ENCODE measurements at places on chromosomes 11 and 22. TPM values are rescaled to one million over a fixed set of nuclear protein-coding genes. Genes with fewer than 3 reads are reported as not detected.
A peak's percentile ranks its signal among the peaks of the same experiment; 100 is the strongest.

DNA sequence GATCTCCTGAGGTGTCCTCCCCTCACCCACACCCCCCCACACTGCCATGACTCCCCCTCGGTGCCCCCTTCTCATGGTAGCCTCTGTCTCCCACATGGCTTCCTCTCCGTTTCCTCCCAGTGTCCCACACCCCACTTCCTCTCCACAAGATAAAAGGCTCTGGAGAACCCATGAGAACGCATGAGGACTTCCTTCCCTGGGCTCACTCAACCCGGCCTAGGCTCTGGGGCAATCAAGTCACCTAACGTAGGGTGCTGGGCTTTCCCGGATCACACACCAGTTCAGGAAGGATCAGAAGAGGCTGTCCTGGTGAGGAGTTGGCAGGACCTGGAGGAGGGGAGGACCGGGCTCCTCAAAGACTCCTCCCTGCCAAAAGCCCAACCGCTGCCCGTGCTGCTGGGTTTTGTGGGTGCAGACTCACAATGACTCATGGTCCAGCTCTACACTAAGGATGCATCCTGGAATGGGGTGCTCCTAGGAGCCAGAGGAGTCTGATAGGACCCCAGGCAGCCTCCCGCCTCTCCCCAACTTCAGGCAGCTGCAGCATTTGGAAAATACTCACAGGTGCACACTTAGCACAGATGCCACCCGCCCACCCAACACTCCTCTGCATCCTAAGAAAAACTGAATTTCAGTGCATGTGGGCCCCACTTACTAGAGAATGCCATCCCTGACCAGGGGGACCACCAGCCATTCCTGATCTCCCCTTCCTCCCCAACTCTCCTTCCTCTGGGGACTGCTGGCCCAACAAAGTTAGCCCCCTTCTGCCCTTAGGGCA is 21.0 kb downstream of the SLC22A12 start:
- H3K27me3 ChIP-seq, result peaks cover 8% of the 10 kb centered on the region
- no peaks in the 10 kb centered on the region for H3K36me3 ChIP-seq
- peak overlapping the region; percentile 15 for H3K4me3 ChIP-seq
- no peak overlapping the region for H3K27ac ChIP-seq
- H3K4me1 ChIP-seq, result peaks cover 15% of the 10 kb centered on the region

- no peaks in the 10 kb centered on the region for H3K4me1 ChIP-seq
- H3K36me3 ChIP-seq, result peaks cover 5% of the 10 kb centered on the region
- peaks cover 77% of the 10 kb centered on the region for H3K27me3 ChIP-seq
Observed at GRCh38 chr22:17009640-17010291, 1.7 kb upstream of the GAB4 start.

GRCh38 chr11:45926536-45927331 is 4.3 kb downstream of the LARGE2 start:
- no peak overlapping the region for H3K4me3 ChIP-seq
- no peak overlapping the region for H3K27ac ChIP-seq
- peaks cover 35% of the 10 kb centered on the region for H3K4me1 ChIP-seq
- DNase-seq, result no peak
- H3K27me3 ChIP-seq, result no peaks in the 10 kb centered on the region

- no peak for DNase-seq
- peak overlapping the region; percentile 46 for H3K27ac ChIP-seq
- no peaks in the 10 kb centered on the region for H3K36me3 ChIP-seq
- H3K4me3 ChIP-seq, result no peak overlapping the region
Observed at GRCh38 chr11:107741044-107741823, 29.4 kb upstream of the SLN start.

GRCh38 chr11:64670975-64671374 is 52.0 kb downstream of the NRXN2 start:
- H3K4me1 ChIP-seq, result peaks cover 6% of the 10 kb centered on the region
- H3K36me3 ChIP-seq, result peaks cover 5% of the 10 kb centered on the region
- peaks cover 65% of the 10 kb centered on the region for H3K27me3 ChIP-seq
- DNase-seq, result no peak
- H3K4me3 ChIP-seq, result no peak overlapping the region

GRCh38 chr11:116515664-116516184 is 257.1 kb downstream of the BUD13 start:
- no peak overlapping the region for H3K27ac ChIP-seq
- H3K4me1 ChIP-seq, result no peaks in the 10 kb centered on the region
- no peak for DNase-seq
- H3K36me3 ChIP-seq, result peaks cover 2% of the 10 kb centered on the region
- H3K4me3 ChIP-seq, result no peak overlapping the region

DNA sequence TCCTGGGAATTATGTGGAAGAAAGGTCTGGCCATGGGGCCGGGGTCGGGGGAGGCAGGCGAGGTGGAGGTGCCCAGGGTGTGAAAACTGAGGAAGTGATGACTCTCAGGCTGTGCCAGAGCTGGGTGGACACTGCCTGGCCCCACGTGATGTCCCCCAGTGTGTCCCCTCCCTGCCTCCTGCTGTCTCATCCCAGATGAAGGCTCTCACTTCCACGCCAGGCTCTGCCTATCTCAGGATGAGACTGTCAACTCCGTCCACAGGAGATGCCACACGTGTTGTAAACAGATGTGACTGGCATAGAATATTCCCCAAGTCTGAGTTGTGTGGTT is 51.4 kb downstream of the RPS6KA4 start:
- no peak overlapping the region for H3K4me3 ChIP-seq
- H3K27me3 ChIP-seq, result peaks cover 22% of the 10 kb centered on the region
- H3K27ac ChIP-seq, result no peak overlapping the region
- DNase-seq, result no peak
- peaks cover 6% of the 10 kb centered on the region for H3K36me3 ChIP-seq

DNA sequence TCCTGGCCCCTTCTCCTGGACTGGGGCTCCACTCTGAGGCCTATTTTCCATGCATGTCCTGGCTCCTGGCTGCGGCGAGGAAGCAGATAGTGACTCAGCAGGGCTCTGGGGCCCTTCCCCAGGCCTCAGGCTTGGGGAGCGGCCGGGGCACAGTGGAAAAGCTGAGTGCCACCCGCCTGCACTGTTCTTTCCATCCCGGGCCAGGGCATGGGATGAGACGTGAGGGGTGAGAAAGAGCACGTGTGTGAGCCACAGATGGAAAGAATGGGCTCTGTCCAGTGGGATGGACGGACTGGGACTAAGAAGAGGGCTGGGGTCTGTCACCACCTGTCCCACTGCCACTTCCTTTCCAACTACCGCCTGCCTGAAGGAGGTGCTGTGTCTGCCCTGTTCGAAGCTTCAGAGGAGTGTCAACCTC is 12.8 kb downstream of the SLC37A2 start:
- DNase-seq, result no peak
- peaks cover 5% of the 10 kb centered on the region for H3K36me3 ChIP-seq
- H3K4me3 ChIP-seq, result no peak overlapping the region
- peaks cover 57% of the 10 kb centered on the region for H3K27me3 ChIP-seq
- peaks cover 8% of the 10 kb centered on the region for H3K4me1 ChIP-seq

GRCh38 chr11:130865091-130865773 is 51.0 kb downstream of the SNX19 start:
- H3K4me1 ChIP-seq, result peaks cover 11% of the 10 kb centered on the region
- DNase-seq, result no peak
- no peak overlapping the region for H3K4me3 ChIP-seq
- H3K27ac ChIP-seq, result no peak overlapping the region
- no peaks in the 10 kb centered on the region for H3K36me3 ChIP-seq

- H3K4me3 ChIP-seq, result no peak overlapping the region
- H3K27ac ChIP-seq, result peak overlapping the region; percentile 78
- no peaks in the 10 kb centered on the region for H3K36me3 ChIP-seq
Observed at GRCh38 chr11:12174477-12175143, 64.2 kb downstream of the MICAL2 start.

- peaks cover 11% of the 10 kb centered on the region for H3K4me1 ChIP-seq
- DNase-seq, result no peak
- no peaks in the 10 kb centered on the region for H3K27me3 ChIP-seq
- no peak overlapping the region for H3K4me3 ChIP-seq
- peaks cover 2% of the 10 kb centered on the region for H3K36me3 ChIP-seq
- peak overlapping the region; percentile 56 for H3K27ac ChIP-seq
Observed at GRCh38 chr11:11137339-11137738, 215.7 kb downstream of the CSNK2A3 start.

The APOL6 gene
- total RNA-seq, result 42.7 TPM

The KCNK4 gene
- 0.50 TPM for total RNA-seq

The TMEM191B gene
- total RNA-seq, result not detected

The WNT7B gene
- not detected for total RNA-seq

The GNG3 gene
- not detected for total RNA-seq
